ENCODE measurements at places on chromosomes 1 and 21.

DNA sequence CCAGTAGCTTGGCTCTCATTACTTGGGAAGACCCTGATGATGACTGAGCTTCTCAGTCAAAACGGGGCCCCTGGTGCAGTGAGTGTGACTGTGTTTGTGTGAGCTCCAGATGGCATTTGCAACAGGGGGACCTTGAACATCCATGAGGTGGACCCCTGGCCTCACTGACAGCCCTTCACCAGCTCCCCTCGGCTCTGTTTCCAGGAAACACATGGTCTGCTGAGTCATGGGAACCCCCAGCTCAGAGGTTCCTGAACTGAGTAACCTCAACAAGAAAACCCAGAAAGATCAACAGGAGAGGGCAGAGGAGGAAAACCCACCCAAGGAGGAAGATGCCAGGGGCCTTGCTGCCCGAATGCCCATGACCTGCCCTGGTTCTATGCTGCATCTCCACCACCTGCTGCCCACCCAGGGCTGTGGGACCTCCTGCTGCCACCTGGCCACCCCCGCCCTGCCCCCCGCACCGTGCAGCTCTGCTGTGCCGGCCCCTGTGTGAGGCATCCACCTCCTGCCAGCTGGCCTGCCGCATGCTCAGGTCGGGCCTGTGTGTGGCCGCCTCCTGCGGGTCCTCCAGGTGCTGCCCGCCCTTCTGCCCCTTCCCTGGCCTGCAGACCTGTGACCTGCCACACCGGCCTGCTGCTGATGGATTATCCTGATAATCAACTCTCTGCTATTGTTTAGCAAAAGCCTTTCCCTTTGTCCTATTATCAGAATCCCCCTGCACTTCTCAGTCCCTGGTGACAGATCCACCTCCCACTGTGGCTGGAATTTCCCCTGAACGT, 4.2 kb upstream of the KRTAP12-1 start:
- DNase-seq: no peak

- DNase-seq: no peak
Observed at GRCh38 chr1:72322910-72323309, 40.6 kb upstream of the NEGR1 start.

DNA sequence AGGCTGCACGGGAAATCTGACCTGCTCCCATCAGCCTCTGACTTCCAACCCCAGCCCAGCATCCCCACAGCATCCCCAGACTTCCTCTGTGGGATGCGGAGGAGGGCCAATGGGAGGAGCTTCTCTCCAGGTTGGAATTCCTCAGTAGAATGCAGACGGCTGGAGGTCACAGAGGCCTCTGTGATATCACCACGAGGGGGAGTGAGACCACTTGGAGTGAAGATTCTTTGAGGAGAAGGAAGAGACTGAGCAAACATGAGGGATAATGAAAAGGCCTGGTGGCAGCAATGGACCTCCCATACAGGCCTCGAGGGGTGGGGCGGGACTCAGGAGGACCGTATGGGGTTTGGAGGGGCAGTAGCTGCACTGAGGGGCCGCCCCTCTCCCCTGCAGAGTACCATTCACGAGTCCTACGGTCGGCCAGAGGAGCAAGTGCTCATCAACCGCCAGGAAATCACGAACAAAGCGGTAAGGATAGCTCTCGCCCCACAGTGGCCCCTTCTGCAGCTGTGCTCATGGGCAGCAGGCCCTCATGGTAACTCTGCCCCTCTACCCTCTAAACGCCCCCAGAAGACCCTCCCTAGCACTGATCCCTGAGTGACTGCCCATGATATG, at the start of gene CATSPER4:
Gene CATSPER4 (plus strand): TSS at position 230 of the 615 bp plus-strand sequence. CDS start 26 bp downstream, at position 256.
- no peak for DNase-seq

GRCh38 chr1:233113009-233113879, 162.8 kb downstream of the NTPCR start:
- no peak for DNase-seq

- DNase-seq: no peak
Observed at GRCh38 chr1:103058391-103058790, 49.9 kb downstream of the COL11A1 start.

DNA sequence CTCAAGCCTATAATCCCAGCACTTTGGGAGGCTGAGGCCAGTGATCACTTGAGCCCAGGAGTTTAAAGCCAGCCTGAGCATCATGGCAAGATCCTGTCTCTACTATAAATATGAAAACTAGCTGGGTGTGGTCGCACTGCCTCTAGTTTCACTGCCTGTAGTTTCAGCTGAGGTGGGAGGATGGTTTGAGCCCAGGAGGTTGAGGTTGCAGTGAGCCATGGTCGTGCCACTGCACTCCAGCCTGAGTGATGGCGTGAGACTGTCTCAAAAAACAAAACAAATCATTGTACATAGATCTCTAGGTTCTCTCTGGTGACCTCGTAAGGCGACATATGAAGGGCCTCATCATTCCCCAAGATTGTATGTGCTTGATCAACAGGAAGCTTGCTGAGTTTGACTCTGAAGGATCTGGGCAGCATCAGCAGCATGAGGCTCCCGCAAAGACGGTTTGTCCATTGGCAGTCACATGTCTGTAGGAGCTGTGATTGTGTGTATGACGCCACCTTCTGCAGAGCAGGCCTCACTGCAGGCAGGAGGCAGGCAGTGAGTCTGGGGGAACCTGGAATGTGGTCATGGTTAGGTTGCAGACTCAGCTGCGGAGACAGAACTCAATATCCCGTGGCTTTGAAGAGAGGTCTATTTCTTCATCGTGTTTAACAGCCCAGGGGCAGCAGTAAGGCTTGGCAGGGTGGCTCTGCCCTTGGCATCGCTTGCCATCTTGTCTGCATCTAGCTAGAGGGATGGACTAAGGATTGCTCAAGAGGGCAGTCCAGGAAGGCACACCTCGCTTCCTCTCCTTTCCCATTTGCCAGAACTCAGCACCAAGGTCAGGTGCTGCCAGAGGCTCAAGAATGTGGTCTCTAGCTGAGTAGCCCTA, 14.0 kb downstream of the ATP5PO start:
- no peak for DNase-seq

DNA sequence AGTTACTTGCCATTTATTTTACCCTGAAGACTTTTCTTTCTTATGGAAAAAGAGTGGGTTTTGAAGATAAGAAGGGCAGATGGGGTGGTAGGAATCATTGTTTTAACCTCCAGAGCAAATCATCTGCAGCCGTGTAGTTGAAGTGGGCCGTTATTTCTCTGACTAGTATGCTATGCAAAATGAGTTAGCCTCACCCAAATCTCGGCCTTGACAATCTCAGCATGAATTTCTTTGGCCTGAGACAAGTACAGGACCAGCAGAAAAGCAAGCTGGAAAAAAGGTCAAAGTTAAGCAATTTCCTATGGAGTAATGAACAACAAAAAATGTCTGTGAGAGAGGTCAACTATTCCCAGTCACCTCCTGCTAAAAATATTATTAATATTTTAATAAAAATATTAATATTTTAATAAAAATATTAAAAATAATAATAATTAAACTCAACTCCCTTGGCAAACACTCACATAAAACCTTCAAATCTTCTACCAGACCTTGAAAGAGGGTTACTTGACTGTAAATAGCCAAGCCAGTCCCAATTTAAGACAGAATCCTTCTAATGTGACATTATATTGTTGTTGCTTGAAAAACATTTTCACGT, 6.8 kb upstream of the TEKT2 start:
- DNase-seq: no peak

DNA sequence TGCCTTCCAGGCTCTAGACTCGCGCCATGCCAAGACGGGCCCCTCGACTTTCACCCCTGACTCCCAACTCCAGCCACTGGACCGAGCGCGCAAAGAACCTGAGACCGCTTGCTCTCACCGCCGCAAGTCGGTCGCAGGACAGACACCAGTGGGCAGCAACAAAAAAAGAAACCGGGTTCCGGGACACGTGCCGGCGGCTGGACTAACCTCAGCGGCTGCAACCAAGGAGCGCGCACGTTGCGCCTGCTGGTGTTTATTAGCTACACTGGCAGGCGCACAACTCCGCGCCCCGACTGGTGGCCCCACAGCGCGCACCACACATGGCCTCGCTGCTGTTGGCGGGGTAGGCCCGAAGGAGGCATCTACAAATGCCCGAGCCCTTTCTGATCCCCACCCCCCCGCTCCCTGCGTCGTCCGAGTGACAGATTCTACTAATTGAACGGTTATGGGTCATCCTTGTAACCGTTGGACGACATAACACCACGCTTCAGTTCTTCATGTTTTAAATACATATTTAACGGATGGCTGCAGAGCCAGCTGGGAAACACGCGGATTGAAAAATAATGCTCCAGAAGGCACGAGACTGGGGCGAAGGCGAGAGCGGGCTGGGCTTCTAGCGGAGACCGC, 2.0 kb upstream of the OLIG2 start:
- DNase-seq: no peak

DNA sequence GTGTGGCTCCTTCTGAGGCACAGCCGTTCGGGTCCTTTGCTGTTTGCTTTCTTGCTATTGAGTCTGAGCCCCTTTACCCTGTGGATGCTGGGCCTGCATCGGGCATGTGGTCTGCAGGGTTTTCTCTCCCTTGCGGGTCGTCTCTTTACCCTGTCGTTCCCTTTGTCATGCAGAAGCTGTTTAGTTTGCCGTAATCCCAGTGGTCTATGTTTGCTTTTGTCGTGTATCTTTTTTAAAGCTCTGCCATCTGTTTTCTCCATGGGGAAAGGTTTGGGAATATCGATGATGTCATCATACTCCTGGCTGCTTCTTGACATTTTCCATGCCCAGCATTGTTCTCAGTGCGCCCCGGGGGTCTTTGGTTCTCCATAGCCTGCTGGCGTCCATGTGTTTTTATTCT, 68.2 kb downstream of the AGPAT3 start:
- DNase-seq: no peak

Measured in activated CD8-positive, alpha-beta memory T cell treated with anti-CD3 and anti-CD28 coated beads for 1 hour (primary cell).